Liver (tissue), 10 donors: ENCODE measurements at places on chromosomes 13 and 19. TPM values are rescaled to one million over a fixed set of nuclear protein-coding genes. Genes with fewer than 3 reads are reported as not detected.

DNA sequence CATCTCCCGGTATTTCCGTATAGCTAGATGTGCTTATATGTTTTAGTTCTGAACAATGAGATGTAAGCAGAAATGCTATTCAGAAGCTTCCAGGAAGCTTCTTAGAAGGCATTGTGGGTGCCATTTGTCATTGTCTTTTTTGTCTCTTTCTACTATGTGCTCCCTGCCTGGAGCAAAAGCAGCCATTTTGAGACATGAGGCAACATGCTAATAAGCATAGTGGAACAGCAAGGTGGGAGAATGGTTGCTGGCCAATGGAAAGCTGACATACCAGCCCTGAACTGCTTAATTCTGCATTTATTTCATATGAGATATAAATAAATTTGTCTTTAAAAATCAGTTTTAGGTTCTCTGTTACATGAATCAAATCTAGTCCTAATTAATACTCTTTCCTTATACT is 299.7 kb downstream of the LMO7 start:
- no peak for DNase-seq
- no peak overlapping the region for H3K4me3 ChIP-seq
- peaks cover 3% of the 10 kb centered on the region for H3K27me3 ChIP-seq
- no peaks in the 10 kb centered on the region for H3K36me3 ChIP-seq

The FREM2 gene
- 0.17 TPM for polyA plus RNA-seq

- no peak overlapping the region for H3K27ac ChIP-seq
- H3K27me3 ChIP-seq: no peaks in the 10 kb centered on the region
- no peak for DNase-seq
- H3K36me3 ChIP-seq: no peaks in the 10 kb centered on the region
- no peak overlapping the region for H3K4me3 ChIP-seq
- H3K4me1 ChIP-seq: peaks cover 10% of the 10 kb centered on the region
Observed at GRCh38 chr19:39325778-39326665, 5.4 kb upstream of the LRFN1 start.

- DNase-seq: peak; percentile 58
- peak overlapping the region; percentile 87 for H3K4me3 ChIP-seq
- no peaks in the 10 kb centered on the region for H3K27me3 ChIP-seq
- H3K36me3 ChIP-seq: peaks cover 14% of the 10 kb centered on the region
Observed at GRCh38 chr19:10086591-10087192, 575 bp downstream of the SHFL start.

DNA sequence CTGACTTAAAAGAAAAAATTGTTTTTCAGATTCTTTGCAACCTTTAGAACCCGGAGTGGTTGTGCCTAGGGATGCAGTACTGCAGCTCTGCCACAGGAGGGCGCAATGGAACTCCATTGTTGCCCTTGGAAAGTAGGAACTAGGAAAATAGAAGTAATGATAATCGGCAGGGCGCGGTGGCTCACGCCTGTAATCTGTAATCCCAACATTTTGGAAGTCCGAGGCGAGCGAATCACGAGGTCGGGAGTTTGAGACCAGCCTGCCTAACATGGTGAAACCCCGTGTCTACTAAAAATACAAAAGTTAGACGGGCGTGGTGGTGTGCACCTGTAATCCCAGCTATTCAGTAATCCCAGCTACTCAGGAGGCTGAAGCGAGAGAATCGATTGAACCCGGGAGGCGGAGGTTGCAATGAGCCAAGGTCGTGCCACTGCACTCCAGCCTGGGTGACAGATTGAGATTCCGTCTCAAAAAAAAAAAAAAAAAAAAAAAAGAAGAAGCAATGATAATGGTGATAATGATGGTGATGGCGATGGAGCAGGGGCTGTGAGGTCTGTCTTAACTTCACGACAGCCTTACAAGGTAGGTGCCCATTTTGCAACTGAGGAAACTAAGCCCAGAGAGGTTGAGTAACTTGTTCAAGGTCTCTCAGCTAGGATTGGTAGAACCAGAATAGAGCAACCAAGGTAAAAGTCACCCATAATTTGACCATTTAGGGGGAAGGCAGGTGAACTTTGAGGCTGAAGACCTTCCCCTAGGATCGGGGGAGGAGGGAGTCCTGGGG is 5.5 kb upstream of the ADAMTS10 start:
- H3K4me3 ChIP-seq: no peak overlapping the region
- no peaks in the 10 kb centered on the region for H3K27me3 ChIP-seq
